ENCODE measurements at places on chromosomes 6 and 20.
A peak's percentile ranks its signal among the peaks of the same experiment; 100 is the strongest.

- no peak for DNase-seq
Measured at GRCh38 chr20:34983995-34984735, 28.5 kb downstream of the MYH7B start.

DNA sequence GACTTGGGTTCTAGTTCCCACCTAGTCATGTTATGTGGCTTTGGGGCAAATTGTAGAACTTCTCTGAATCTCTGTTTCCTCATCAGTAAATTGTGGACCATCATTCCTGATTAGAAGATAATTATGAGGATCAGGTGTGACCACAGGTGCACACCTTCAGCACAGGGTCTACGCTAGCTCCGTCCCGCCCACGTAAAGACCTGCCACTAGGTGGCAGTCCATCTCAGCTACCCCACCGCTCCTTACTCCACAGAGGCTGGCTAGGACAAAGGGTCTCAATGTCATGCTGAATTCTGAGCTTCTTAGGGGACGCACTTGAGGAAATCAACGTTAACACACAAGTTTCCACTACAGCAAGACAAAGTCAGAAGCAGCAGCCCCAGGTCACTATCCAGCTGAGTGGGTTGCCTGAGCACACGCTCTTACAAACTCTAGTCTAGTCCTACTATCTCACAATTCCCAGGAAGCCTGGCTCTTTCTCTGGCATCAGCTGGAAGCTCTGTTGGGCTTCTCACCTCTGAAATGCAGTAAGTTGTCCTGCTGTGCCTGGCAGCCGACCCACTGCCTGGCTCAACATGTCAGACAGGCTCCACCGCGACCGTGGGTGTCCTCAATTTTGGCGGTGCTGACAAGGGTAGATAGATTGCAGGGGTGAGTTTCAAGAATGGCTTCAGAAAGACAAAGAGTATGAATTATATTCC is 2.0 kb upstream of the PLCG1 start:
- peak; percentile 53 for DNase-seq

- no peak for DNase-seq
Measured at GRCh38 chr6:65943548-65943947, 236.5 kb upstream of the EYS start.

- no peak for DNase-seq
Measured at GRCh38 chr6:3296537-3296936, 37.8 kb downstream of the PSMG4 start.

- DNase-seq = peak; percentile 60
Measured at GRCh38 chr6:36759148-36759759, 61.6 kb downstream of the RAB44 start.

DNA sequence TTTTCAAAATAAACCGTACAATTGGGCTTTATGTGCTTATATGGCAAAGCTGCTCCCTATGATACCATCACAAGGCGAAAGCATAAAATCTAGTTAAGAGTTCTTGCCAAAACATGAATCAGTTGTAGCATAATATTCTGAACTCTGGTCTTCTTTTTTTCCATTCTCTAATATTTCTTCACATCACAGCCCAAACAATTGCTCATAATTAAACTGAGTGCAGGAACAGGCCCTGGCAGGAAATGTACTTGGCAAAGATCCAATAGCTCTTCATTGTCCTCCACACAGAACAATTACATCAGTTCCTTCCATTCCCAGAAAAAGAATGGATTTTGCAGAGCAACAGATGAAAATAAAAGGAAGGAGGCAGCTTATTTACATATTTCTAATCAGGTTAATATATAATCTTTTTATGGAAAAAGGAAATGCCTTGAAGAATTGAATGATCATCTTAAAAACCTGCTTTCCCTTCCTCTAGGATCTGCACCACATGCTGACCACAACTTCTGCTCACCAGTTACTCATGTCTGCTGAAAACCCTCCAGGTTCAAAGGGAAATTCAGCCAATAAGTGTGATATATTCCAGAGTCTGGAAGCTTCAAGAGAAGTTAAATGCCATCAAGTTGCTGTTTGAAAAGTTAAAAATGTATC is 123.3 kb upstream of the COL21A1 start:
- DNase-seq = no peak

DNA sequence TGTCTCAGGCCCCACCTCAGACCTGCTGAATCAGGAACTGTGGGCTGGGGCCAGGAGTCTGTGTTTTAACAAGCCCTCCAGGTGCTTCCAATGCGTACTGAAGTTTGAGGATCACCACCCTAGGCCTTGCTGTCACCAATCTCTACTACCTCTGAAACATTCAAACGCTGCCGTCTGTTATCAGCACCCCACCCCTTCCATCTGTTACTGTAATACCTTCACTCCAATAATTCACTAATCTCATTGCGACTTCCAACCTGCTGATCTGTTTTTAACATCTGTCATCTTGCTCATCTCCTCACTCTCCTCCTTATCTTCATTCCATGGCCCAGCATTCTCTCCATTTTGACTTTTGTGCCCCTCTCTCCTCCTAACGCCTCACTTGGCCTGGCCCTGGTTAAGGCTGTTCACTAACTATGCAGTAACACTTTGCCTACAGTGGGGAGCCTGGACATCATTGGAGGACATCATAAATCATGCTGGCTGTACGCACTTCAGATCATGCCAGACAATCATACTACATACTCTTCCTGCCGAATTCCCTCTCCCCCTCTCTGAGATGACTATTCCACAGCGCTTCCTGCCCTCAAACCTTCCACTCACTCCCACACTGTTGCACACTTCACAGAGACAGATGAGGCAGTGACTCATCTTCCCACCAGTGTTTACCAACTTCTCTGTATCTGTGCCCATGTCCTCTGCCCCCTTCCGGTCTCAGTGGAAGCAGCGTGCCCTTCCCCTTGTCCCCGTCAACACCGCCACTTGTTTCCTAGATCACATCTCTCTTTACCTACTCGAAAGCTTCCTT is 3.0 kb upstream of the GUCA1B start:
- DNase-seq = no peak

- no peak for DNase-seq
Measured at GRCh38 chr6:2524090-2524489, 226.6 kb downstream of the MYLK4 start.

- peak; percentile 27 for DNase-seq
Measured at GRCh38 chr6:129251669-129252376, 368.9 kb downstream of the LAMA2 start.

DNA sequence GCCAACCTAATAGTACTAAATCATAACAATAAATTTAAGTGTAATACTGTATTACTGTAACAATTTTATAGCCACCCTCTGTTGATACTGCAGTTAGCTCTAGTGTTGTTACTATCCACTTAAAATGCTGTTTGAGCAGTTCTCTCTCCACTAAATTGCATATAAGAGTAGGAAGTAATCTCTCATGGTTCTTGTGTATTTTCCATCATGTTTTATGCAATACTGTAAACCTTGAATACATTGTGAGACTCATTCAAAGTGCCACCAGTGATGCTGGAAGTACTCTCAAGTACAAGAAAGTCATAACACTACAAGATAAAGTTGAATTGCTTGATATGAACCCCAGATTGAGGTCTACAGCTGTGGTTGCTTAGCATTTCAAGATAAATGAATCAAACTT is 65.5 kb downstream of the WASF1 start:
- DNase-seq = no peak

DNA sequence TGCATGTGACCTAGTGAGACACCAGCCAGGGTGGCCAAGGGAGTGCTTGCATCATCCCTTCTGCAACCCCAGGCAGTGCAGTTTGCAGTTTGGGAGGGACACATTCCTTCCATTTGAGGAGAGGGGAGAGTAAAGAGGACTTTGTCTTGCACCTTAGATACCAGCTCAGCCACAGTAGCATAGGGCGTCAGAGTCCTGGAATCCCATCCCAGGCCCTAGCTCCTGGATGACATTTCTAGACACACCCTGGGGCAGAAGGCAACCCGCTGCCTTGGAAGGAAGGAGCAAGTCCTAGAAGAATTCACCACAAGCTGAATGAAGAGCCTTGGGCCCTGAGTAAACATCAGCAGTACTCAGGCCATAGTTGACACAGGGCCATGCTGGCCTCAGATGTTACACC is 680.4 kb upstream of the IMPG1 start:
- no peak for DNase-seq

DNA sequence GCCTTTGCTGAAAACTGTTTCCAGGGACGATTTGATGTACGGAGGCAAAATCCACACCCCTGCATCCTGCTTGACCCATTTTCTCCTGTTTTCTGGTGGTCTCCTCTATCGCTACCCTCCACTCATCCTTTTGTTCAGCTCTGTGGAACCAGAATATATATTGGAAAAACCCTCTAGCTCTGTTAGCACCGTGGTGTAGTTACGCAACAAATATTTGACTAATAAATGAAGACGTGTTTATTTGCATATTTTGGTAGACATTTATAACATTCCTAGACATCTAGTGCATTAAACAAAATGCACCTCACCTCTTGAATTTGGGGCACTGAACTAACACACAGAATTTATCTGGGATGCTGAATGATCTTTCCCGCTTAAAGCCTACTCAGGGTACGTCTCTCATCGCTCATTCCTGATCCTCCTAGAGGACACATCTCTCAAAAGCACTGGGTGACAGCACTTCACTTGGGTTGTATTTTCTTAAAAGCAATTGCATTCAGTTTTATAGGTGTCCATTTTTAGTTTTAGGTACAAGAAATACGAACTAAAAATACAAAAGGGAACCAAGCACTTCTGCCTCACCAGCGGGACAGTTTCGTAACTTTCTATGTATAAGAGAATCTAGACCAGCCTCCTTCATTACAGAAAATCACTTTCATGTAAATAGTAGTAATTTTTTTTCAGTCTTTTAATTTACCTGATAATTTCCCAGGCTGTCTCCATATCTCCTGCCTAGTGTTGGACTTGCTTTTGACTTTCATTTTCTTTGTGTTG is 59.2 kb downstream of the SNRNP48 start:
- DNase-seq = no peak

- no peak for DNase-seq
Measured at GRCh38 chr20:22379472-22379871, 204.9 kb downstream of the FOXA2 start.

DNA sequence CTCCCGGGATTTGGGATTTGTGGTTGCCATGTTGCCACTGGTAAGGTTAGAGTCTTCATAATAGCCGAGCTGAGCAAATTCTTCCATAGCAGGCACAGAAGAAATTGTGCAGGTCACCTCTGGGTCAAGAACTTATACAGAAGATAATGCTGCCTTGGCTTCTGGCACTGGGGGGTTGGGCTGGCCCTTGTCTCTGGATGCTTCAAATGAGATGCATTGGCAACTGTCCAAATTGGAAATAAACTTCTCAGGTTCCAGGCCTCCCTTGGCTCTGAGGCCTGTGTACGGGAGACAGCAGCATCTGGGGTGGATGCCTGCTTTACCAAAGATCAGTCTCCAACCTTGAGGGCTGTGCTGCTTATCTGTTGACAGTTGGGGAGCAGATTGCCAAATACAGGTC is 26.2 kb downstream of the MYO6 start:
- DNase-seq = no peak

- no peak for DNase-seq
Measured at GRCh38 chr6:163207431-163208383, 206.8 kb upstream of the QKI start.

GRCh38 chr20:50911030-50911429 is 20.2 kb downstream of the ADNP start:
- DNase-seq = no peak

DNA sequence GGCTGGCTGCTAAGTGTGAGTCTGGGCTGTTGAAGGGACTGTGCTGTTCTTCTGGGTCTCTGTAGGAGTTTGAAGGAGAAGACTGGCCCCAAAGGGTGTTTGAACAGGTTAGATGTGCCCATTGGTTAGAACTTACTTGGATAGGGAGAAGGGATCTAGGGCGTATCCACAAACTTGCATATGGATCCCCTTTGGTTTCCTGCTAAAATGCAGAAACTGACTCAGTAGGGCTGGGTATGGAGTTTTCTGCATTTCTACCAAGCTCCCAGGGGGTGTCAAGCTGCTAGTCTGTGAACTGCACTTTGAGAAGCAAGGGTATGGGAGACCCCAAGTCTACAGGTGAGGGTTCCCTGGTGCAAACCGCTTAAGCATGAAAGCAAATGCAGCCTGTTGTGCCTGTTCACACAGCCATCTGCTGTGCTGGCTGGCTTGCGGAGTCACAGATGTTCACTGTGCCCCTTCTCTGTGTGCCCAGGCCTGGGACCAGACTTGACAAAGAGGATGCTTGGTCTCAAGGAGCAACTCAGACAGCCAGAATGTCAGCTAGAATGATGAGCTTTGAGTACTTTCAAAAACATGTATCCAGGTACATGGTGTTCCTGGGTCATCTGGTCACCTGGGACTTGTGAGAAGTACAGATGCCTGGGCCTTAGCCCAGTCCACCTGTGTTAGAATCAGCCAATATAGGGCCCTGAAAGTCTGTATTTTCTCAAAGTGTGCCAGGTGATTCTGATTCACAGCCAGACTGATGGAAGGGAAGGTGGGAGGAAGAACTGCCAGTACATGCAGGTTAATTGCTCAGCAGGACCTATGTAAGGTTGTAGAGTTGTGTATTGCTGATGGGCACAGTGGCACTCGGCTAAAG is 7.4 kb downstream of the PPP1R16B start:
- DNase-seq = no peak

GRCh38 chr6:117463762-117464665 is 18.5 kb upstream of the DCBLD1 start:
- DNase-seq = no peak

DNA sequence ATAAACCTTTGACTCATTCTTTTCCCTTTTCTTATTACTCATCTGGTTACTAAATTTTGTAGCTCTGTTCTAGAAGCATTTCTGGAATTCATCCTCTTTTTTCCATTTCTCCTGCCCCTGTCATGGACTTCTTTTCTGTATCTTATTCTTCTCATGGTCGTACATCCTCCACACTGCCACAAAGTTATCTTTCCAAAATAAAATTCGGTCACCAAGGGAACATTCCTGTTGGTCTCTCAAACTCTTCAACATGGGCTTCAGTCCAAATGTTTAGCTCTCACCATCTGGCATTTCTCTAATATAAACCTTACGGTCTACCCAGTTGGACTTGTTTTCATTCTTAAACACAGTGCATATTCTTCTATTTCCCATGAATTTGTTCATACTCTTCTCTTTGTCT is 428.8 kb upstream of the ID4 start:
- no peak for DNase-seq

GRCh38 chr6:124684621-124685020 is 277.6 kb upstream of the RNF217 start:
- DNase-seq = no peak

DNA sequence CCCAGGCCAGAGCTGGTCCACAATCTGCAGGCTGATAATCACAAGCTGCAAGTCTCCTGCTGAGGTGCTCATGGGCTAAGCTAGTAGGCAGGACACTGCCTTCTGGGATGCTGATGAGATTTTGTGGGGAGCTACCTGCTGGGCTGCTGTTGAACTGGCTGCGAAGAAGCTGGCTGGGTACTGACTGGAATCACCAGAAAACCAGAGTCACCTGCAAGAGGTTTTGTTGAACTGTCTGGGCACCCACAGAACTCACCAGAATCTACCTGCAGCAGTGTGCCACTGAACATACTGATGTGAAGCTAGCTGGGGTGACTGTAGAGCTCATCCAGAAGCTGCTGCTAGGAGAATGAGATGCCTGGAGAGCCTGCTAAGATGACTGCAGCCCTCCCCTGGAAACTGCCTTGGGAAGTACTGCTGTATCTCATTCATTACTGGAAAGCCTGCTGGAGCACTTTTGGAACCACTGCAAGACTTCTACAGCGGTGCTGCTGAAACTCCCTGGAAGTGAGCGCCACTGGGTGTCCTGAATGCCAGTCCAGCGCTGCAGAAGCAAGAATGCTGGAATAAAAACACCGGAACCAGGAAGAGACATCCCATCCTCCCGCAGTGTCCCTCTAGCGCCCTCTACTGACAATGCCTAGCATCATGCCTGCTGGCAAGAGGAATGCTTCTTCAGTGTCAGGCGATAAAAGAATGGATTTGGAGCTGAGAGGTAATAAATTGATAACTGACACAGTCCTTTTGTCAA is 64.9 kb upstream of the ARHGAP18 start:
- DNase-seq = peak; percentile 56

Measured in CD8-positive, alpha-beta memory T cell (primary cell).